Stimulated activated CD8-positive, alpha-beta memory T cell treated with anti-CD3 and anti-CD28 coated beads, Interleukin-4, amount 100 ng/mL, for 1 hour (primary cell): ENCODE measurements at places on chromosomes 4 and X.

DNA sequence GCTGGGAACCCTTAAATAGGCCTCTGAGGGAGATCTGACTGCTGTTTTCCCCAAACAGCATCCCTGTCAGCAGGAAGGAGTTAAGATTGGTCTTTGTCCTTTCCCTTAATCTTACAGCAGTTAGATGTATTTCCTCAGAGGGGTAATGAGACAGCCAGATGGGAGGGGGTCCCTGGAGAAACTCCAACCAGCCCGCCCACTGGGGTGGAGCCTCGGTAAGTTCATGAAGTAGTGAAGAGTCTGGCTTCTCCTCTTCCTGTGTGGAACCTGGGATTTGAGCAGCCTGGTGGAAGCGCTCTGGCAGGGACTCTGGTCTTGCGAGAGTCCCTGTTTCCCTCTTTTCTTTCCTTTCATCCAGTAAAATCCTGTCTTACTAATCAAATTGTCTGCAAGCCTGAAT lies 330.0 kb downstream of the TLL1 start:
- DNase-seq = no peak

GRCh38 chrX:150961631-150962030 lies 21.5 kb upstream of the HMGB3 start:
- no peak for DNase-seq

DNA sequence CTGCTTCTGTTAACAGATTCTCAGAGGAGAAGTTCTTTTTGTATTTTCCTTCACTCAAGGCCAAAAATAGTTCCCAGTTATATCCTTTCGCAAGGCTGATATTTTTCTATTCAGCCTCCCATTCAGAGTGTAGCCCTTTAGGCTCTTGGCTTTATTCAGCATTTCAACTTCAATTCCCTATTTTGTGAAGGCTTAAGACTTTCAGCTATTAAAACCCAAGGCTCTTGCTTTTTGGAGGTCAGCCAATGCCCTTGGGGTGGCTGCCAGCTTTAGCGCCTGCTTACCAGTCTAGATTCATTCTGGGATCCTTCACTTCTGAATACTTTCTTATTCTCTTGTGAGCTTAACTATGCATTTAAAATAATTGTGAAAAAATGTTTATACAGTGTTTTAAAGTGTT lies 57.3 kb upstream of the ADGRA3 start:
- DNase-seq = no peak

DNA sequence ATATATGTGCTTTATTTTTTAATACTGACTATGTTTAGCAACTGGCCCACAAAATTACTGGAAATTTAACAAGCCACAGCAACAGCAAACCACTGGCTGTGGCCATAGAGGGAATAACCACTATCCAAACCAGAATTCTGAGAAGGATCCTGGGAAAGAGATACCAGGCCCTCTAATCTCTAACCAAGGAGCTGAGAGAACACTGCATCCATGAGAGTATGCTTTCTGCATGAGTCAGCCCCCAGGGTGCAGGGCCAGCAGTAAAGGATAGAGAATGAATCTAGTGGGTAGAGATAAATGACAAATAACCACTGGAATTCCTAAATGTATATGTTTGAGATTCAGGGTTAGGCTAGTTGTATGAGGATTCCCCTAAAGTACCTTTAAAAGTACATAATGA lies 221.8 kb downstream of the KIT start:
- no peak for DNase-seq

DNA sequence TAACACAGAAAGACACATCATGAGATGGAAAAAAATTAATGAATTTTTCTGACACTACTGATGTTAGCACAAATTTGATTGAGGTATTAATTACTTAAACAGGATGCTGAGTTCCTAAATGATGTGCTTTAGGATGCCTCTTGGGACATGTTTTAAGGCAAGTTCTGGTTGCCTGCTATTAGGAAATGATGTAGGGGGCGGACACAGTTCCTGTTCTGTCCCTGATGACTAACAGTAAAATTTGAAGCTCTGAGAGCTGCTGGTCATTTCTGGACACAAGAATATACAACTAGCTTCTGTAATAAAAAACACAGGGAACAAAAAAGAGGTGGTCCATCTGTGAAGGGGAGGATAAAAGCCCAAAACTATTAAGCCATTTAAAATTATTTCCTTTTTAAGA lies 163.2 kb upstream of the ETNPPL start:
- DNase-seq = no peak

DNA sequence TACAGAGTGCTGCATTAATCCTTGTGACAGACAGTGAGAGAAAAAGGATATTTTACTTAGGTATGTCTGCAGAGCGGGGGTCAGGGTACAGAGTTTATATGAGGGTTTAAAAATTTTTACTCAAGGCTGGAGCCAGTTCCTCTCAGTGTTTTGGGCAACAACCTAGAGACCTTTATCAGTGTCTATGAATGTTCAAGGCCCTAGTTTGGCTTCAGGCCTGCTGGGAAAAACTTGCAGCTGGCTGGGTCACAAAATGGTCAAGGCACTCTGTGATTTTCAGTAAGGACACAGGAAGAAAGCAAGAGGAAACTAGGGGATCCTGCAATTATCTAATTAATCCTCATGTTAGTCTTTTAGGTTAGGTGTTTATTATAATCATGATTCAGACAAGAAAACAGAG lies 10.8 kb upstream of the C4orf54 start:
- DNase-seq = no peak

DNA sequence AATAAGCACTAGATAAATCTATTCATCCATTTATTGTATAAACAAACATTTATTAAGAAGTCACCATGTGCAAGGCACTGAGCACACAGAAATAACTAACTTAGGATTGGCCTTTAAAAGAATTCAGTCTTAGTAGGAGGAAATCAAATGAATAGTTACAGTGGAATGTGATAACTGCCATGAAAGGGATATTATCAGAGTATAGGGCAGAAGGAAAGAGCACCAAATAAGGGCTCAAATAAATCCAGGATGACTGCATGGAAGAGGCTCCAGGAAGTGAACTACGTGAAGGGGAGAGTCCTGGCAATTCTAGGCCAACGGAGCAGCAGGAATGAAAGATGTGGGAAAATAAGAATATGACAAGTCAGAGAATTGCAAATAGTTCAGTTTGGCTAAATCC lies 406.0 kb downstream of the INPP4B start:
- no peak for DNase-seq
